ENCODE measurements at places on chromosomes 16 and 17.

DNA sequence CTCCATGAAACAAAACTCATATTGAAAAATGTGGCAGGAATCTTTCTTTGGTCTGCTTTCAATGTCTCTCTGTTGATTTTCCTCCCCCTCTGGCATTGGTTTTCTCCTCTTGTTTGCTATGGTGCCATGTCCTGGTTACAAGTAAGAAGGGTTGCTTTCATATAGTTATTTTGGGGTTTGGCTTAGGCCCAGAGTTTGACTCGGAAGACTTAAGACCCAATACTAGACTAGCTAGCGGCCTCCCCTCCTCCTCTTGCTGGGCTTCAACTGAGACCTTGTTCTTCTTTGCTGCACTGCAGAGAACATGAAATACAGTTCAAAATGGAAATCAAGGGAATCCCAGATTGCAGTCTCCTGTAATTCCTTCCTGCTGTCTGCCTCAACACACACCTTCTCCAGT lies 30.0 kb upstream of the CLEC18A start:
- no peak for DNase-seq

GRCh38 chr16:31143011-31143693 lies 6.7 kb downstream of the PRSS36 start:
- no peak for DNase-seq

DNA sequence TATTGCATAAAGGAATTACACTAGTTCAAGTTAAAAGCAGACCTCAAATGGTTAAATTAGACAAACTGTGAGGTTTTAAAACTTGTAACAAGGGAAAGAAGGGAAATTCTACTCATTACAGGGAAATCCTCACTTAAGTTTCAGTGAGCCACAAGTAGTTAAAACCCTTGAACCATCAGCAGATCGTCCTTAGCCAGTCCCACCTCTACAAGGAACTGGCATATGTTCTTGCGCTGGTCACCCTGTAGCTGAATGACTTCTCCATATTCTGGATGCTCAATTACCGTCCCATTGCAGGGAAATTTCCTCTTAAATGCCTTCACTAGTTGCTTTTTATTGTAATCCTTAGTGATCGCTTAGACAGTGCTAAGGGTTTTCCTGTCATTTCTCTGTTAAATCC lies 5.5 kb downstream of the PRSS21 start:
- no peak for DNase-seq

DNA sequence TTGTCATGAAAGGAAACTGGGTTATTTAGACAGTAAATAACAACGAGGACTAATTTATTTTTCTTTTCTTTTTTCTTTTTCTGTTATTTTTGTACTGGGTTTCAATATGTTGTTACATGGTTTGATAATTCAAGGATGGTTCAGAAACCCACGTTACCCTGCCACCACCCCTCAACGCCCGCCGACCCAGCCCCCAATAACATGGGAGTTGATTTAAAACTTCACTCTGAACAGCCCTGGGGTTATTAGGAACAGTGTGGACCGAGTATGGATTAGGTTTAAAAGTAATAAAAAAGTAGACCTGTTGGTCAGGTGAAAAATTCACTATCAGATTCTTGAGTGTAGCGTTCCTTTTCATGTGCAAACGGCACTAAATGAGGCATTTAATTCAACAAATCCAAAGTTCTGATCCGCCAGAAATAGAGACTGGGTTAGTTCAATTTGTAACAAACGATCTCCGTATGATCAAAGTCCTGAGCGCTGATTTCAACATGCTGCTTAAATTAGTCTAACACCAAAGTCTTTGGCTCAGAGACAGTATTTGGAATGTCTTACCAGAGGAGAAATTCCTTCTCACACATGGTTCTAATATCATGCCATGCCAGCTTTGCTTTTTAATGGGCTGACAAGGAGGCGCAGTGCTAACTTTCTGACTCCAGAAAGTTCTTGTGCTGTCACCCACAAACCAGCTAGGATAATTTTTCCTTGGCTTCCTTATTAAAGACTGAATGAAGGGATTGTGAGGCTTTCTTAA lies 173.1 kb upstream of the IRX3 start:
- no peak for DNase-seq

DNA sequence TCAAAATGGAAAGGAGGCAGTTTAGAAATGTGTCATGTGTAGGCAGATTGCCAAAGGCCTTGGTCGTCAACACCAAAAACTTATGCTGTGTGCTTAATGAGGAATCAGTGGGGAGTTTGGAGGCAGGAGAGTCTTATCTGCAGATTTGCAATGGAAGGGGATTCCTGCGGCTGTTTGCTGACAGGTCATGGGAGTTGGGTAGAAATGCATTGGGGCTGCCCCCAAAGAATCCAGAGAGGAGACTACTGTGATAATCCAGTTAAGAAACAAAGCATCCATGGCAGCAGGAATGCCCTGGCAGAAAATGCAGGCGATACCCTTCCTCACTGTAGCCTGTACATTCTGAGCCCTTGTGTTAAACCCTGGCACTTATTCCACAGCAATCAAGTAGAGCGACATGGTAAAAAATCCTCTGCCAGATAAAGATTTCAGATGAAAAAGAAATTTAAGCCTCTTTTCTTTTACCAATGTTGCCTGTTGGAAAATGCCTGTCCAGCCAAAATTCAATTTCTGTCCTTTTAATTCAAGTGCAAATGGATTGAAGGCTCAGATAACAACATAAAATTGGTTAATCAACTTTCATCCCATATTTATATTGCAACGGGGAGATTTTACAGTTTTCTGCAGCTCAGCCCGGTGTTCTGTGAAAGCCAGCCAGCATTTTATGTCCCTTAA lies 491.0 kb upstream of the CDH5 start:
- DNase-seq, result peak; percentile 2

- no peak for DNase-seq
These were observed 48.7 kb downstream of the CPPED1 start for GRCh38 chr16:12754824-12755543.

GRCh38 chr17:47257651-47258339 lies 4.2 kb downstream of the ITGB3 start:
- no peak for DNase-seq

DNA sequence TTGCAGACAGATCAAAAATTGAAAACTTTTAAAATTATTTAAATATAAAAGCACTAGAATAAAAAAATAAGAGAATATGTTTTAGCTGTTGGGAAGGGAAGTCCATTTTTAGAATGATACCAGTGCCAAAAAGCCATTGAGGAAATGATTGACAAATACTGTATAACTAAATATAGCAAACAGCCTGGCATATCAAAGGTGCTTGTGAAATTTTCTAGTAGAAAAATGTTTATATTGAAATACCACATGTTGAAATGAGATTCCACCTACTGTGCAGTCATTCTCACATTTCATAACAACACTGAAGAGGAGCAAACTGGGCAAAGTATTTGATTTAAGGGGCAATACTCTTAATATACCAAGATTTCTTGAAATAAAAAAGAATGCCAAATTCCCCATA lies 183.5 kb downstream of the PHKB start:
- DNase-seq, result no peak

- peak; percentile 7 for DNase-seq
These were observed 366.6 kb upstream of the CCL2 start for GRCh38 chr17:33888455-33888854.

DNA sequence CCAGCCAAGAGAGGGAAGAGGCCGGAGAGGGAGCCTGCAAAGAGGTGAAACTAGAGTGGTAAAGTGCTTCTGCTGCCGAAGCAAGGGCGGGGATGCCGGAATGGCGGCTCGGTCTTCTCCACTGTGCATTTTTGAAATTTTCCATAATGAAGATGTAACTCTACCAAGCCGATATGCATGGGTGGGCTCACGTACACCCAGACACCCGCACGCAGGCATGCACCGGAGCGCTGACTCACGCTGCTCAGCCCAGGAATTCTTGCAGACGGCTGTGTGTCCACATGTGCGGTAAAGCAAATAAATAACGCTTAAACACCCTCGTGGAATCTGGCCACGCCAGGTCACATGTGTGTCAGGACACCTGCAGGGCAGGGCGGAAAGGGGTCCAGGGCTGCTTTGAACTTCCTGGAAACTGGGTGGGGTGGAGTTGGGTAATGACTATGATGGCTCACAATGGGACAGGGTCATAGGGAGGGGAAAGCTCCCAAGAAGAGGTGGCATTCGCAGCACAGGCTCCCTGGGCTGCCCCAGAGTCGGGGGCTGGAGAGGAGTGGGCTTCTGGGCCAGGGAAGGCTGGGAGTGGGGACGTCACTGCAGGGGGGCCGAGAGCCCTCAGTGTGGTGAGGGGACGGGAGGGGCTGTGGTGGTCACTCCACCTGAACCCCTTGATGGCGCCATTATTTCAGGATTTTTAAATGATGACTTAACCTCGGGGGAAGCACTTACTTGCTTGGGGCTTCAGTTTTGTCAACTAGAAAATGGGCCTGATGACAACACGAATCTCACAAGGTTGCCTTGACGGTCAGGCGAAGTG lies 265.5 kb downstream of the PARN start:
- peak; percentile 73 for DNase-seq

GRCh38 chr16:46911038-46911437 lies 26.9 kb downstream of the GPT2 start:
- no peak for DNase-seq

DNA sequence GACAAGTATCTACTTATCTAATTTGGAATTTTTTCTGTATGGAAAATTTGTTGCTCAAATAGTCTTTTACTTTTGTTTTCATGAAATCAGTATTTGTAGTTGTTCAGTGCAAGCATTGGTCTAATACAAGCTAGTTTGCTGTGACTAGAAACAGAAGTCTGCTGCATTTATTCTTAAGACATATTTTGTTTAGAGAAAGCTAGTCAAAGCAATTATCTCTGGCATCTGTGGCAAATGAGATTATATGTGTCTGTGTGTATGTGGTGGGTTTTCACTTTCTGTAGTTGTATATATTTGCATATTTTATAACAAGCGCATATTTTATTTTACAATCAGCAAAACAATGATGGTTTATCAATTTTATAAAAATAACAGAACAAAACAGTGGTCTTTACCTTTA lies 96.0 kb upstream of the SIAH1 start:
- no peak for DNase-seq

DNA sequence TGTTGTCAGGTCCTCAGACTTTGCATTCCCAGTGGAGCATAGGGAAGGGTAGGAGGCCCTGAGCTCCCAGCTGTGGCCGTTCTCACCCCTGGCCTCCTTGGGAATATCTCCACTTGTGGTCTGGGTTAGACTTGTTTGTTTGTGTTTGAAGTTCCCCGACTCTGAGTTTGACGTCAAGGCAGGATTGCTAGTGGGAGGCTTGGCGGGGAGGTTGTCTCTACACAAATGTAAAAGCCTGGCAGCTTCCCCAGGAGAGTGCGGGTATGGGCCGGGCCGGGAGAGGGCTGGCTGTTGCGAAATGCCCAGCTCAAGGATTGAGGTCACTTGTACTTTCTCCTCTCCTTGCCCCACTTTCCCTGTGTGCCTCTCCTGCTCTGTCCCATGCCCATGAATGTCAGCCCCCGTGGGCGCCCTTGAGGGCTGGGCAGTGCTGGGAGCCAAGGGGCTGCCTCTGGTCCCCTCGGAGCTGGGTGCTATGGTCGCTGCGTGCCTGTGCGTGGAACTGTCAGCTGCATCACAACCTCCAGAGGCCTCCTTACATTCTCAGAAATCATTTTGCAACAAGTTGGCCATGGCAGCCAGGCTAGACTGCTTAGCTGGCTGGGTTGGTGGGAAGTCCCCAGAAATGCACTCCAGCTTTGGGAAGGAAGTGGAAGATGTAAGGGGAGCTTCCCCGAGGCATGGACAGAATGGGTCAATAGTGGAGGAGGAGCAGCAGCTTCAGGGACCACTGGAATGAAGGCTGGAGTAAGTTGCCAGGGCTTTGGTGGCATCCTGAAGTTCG lies 84.3 kb downstream of the KSR1 start:
- peak; percentile 90 for DNase-seq

GRCh38 chr16:76583945-76584344 lies 306.7 kb downstream of the CNTNAP4 start:
- no peak for DNase-seq

GRCh38 chr16:2948807-2949704 lies 15.0 kb upstream of the KREMEN2 start:
- no peak for DNase-seq

DNA sequence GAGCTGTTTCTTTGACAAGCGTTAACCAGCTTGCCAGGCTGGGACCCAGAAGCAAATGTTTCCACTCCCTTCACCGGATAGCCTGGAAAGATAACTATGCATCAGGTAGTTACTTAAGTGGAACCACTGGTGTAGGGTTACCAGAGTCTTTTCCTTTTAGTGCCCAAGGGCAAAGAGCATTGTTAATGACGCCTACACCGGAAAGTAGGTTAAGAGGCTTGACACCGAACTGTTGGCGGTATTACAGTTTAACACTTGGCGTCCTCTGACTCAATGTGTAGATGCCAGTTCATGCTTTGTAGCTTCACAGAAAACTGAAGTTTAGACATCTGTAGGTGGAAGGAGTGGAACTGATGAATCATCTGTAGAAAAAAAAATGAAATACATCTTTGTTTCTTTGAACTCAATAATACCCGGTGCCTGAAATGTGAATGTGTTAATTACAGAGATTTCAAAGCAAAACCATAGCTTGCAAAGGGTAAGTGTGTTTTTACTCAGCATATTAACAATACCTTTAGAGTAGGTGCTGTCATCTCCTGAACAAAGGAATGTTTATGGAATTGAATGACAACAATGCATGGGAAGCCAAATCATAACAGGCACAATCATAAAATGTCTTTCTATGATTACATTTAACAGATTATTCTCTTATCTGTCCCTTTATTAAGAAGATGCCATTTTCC lies 426.7 kb upstream of the SALL1 start:
- no peak for DNase-seq

GRCh38 chr16:79959226-79959625 lies 358.7 kb upstream of the MAF start:
- DNase-seq, result no peak

DNA sequence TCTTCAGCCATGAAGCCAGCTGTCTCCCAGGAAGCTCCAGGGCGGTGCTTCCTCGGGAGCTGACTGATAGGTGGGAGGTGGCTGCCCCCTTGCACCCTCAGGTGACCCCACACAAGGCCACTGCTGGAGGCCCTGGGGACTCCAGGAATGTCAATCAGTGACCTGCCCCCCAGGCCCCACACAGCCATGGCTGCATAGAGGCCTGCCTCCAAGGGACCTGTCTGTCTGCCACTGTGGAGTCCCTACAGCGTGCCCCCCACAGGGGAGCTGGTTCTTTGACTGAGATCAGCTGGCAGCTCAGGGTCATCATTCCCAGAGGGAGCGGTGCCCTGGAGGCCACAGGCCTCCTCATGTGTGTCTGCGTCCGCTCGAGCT lies 14.1 kb downstream of the STH start:
- no peak for DNase-seq

DNA sequence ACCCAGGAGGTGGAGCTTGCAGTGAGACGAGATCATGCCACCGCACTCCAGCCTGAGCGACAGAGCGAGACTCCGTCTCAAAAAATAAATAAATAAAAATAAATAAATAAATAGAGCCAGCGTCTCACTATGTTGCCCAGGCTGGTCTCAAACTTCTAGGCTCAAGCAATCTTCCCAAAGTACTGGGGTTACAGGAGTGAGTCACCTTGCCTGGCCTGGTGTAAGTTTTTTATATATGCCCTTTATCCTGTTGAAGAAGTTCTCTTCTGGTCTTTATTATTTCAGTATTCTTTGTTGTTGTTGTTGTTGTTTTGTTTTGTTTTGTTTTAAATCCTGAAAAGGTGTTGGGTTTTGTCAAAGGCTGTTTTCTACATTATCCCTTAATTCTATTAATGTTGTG lies 30.1 kb upstream of the ABCC1 start:
- DNase-seq, result no peak
